ENCODE measurements at places on chromosomes 3 and 15.
A peak's percentile ranks its signal among the peaks of the same experiment; 100 is the strongest.

DNA sequence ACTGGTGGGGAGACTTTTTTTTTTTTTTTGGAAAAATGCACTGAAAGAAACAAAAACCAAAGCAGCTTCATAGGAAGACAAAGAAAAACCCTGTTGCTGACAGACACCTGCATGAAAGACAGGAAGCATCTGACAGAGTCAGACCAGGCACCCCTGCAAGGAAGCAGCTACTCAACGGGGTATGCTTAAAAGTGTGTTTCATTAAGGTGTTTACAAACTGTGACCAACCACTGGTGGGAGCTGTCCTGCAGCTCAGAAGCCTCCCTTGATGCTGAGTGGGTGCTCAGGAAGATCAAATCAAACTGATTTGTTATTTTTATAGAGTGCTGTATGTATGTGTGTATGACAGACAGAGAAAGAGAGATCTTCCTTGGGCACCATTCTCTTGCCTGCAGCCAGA lies 34.7 kb upstream of the AGBL1 start:
- DNase-seq = no peak

- no peak for DNase-seq
Observed at GRCh38 chr15:50140983-50141382, 21.9 kb upstream of the ATP8B4 start.

DNA sequence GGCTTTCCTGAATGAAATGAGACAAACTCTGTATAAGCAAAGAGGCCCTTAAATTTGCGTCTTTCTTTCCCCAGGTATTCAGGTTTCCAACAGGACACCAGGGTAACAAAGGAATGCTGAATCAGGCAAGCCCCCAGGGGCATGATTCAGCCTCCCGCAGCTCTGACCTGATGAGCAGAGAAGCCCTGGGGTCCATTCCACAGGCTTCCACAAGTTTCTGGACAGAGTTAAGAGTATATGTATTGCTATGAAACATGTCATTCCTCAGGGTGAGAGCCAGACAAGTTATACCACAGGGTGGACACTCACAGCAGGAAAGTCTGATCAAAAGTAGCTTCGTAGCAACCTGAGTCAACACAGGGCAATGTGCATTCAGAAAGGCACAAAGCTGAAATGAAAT lies 68.1 kb upstream of the CTNNB1 start:
- DNase-seq = no peak

- DNase-seq = no peak
Observed at GRCh38 chr15:68499620-68500312, 67.8 kb upstream of the ITGA11 start.

DNA sequence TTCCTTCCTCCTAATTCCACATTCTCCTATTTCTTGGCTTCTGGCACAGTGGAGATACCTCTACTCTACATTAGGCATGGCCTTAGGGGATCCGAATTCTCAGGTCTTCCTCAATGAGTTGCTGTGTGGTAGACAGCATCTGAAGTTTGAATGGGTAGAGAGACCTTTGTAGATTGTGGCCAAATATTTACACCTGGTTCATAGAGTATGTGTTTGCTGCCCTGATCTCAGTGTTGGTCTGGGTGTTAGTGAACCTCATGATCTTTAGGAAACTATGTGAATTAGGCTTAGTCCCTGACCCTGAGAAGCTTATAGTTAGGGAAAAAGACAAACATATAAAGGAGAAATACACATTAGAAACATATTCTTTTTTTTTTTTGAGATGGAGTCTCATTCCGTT lies 75.8 kb downstream of the LPP start:
- DNase-seq = no peak

- DNase-seq = no peak
Observed at GRCh38 chr3:81300324-81300927, 461.0 kb downstream of the GBE1 start.

DNA sequence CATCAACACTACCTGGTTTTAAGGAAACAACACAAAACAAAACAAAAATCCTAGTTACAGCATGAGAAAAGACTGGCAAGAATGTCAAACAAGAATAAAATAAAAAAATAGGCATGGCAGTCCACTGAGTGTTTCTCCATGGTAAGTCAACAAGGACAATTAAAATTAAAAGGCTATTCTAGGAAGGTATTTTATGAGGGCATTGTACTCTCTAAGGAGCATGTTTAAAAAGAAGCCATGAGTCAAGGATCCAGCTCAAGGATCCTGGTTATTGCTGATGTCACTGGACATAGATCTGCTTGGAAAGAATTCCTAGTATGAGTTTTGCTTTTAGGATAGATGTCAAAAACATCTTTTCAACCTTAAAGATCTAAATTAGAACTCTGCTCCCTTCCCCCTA lies 106.7 kb downstream of the MYO5A start:
- no peak for DNase-seq

DNA sequence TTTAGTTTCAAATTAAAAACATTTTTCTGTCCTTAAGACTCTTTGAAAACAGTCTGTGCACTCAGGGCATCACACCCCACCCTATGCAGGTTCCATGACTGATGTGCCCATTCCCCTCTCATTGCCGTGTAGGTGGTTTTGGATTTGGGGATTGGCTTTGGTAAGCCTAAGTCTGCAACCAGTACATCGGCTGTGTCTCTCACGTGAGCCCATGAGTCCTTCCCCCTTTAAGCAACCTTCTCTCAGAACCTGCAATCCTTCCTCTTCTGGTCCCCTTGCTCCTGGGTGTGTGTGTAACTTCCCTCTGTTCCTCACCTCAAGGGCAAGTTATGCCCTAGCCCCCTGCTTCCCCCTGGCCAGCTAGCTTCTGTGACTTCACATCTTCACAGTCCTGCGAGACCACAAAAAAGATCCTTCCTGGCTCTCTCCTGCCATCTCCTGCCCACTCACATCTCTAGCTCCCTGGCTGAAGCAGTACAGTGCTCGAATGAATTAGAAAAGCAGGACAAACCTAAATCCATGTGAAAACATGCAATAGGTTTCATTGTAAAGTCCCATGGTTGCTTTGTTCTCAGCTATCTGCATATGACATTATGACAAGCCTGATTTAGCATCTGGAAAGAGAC lies 126.7 kb downstream of the UACA start:
- no peak for DNase-seq

DNA sequence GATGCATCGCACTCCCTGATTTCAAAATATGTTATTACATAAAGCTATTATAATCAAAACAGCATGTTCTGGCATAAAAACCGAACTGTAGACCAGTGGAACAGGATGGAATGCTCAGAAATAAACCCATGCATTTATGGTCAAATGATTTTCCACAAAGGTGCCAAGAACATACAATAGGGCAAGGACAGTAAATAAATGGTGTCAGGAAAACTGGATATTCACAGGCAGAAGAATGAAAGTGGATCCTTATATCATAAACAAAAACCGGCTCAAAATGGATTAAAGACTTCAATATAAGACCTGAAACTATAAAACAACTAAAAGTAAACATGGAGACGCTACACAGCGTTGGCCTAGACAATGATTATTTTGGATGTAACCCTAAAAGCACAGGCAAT lies 22.6 kb downstream of the USP50 start:
- DNase-seq = no peak

DNA sequence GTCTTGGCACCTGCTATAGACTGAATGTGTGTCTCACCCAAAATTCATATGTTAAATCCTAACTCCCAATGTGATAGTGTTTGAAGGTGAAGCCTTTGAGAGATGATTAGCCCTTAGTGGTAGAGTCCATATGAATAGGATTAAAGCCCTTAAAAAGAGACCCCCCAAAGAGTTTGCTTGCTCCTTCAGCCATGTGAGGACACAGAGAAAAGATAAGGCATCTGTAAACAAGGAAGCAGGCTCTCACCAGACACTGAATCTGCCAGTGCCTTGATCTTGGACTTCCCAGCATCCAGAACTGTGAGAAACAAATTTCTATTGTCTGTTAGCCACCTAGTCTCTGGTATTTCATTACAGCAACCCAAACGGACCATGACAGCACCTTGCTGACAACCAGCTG lies 16.6 kb downstream of the KPNA1 start:
- no peak for DNase-seq

GRCh38 chr3:51401735-51402134 lies 10.7 kb downstream of the RBM15B start:
- no peak for DNase-seq

GRCh38 chr3:120780977-120781376 lies 38.4 kb downstream of the GTF2E1 start:
- no peak for DNase-seq

DNA sequence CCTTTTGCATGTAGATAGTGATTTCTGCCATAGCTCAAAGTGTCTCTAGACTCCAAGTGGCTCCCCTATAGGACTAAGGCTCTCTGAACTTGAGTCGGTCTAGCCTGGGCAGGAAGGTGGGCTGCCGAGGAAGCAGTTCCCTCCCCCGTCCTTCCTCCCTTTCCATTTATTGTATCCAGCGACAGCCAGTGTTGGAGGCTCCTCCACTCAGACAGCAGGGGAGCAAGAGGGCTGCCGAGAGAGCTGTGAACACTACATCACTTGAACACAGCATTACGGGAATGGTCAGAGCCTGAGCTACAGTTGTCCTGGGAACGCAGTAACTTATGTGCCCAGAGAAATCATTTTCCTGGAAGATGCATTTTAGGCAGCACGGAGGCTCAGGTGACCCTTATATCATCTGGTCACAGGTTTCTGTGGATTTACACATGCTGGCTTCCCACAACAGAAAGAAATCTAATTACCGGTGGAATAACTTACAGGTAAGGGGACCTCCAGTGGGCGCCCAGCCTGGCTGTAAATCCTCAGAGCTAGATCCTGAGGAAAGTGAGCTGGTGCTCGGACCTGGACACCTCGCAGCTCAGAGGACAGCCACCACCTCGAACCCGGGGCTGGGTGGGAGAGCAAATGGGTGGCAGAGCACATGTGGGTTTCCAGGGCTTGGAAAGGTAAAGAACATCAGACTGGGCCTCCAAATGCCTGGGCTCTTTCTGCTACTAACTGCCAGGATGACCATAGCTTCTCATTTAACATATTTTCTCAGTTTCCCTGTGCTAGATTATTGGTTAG lies 197.1 kb downstream of the UACA start:
- DNase-seq = no peak

DNA sequence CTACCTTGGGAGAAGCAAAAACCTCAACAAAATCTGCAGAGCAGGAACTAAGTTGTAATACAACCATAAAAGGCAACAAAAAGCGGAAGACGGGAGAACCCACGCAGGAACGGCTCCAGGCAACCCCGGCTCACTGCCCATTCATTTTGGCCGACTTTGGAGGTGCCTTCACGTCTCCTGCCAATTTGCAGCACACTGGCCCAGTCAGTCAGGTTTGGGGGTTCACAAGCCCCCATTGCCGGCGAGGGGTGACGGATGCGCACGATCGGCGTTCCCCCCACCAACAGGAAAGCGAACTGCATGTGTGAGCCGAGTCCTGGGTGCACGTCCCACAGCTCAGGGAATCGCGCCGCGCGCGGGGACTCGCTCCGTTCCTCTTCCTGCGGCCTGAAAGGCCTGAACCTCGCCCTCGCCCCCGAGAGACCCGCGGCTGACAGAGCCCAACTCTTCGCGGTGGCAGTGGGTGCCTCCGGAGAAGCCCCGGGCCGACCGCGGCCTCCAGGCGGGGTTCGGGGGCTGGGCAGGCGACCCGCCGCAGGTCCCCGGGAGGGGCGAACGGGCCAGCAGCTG lies 463 bp downstream of the TERC start:
- peak; percentile 76 for DNase-seq

DNA sequence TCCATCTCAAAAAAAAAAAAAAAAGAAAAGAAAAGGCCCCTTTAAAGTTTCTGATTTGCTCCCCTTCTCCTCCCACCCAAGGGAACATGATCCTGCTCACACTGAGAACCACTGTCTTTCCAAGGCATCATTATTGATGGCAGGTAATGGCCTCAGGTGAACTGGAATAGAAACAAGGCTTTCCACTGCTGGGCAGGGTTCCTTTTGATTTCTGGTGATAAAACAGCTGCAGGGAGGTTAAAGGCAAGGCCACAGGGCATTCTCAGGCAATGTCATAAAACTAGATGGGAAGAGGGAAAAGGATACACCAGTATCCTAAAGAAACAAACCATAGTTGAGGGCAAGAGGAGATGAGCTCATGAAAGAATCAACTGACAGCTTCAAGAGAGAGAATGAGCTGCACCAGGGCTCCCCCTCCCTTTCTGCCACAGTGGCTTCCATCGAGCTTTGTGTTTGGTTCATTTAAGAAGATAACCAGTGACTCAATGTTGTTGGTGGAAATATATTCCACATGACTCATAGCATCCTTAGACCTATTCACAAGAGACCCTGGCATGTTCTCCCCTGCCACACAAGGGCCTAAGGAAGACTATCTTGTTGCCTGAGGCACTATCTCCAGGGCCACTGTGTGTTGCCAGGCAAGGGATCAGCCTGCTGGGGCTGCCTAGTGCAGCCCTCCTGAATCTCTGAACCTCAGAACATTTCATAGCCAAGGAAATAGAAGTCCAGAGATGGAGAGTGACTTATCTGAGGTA lies 86.4 kb downstream of the WDR76 start:
- peak; percentile 14 for DNase-seq

DNA sequence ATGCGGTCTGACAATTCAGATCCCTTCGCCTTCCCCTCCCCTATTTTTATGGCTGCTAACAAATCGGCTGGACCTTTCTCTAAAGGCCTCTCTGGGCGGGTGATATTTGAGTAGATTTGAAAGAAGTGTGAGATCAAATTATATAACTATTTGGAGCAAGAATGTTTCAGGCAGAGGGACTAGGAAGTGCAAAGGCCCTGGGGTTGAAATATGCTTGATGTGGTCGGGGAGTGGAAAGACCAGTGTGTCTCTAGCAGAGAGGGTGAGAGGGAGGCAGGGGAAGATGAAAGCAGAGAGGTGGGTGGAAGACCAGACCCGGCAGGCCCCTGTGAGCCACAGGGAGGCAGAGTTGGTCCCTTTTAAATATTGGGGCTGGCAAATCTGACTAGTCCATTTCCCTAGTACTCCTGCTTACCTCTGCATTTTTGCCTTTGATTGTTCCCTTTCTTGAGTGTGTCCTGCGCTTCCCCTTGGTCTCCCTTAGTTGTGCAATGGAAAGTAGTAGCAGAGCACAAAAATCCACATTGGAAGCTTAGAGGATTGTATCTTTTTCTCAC lies 32.3 kb downstream of the SLCO3A1 start:
- DNase-seq = peak; percentile 30

DNA sequence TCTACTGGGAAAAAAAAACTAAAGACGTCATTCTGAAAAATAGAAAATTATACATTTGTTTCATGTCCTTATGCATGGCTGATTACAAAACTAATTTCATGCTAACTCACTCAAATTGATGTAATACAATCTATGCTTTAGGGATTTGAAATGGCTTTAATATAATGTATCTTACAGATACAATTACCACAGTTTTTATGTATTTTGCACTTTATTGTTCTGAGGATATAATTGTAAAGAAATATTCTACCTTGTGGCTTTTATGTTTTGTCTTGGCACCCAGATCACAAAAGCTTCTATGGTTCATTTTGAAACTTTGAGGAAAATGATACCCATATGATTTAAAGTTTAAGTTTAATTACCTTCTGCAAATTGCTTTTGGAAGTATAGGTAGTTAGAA lies 122.5 kb downstream of the PLCL2 start:
- DNase-seq = no peak

DNA sequence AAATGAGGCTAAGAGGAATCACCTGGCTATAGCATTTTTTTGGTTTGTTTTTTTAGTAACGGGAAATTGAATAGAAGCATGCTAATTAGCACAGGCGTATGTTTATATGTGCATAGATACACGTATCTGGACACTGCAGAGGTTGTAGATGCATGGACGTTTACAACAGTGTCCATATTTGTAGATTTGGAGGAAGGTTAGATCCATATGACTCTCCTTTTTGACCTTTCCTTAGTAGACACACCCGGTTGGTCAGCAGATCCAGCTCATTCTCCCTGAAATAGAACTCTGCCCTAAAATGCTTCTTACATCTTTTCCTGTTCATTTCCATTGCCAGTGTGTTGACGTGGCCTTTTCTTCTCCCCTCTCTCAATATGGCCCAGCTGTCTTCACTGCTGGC lies 60.1 kb downstream of the SLCO3A1 start:
- DNase-seq = no peak

GRCh38 chr3:127159543-127159942 lies 33.4 kb upstream of the PRR23E start:
- DNase-seq = no peak
